ENCODE measurements at places on chromosomes 7 and 10.

- no peak for DNase-seq
Measured at GRCh38 chr10:20418286-20418685, 478.8 kb downstream of the NEBL start.

DNA sequence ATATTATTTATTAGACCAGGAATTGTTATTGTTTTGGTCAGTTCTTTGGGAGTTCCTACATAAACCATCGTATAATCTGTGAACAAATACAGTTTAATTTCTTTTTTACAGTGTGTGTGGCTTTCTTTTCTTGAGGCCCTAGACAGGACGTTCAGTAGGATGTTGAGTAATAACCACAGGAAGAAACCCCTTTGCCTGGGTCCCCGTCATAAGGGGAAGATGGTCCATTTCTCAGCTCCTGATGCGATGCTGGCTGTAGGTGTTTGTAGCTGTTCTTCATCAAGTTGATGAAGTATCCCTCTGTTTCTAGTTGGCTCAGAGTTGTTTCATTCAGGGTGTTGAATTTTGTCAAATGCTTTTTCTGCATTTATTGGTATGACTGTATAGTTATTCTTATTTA is 219.7 kb upstream of the ADARB2 start:
- no peak for DNase-seq

- no peak for DNase-seq
Measured at GRCh38 chr10:95276367-95277200, 14.2 kb downstream of the PDLIM1 start.

DNA sequence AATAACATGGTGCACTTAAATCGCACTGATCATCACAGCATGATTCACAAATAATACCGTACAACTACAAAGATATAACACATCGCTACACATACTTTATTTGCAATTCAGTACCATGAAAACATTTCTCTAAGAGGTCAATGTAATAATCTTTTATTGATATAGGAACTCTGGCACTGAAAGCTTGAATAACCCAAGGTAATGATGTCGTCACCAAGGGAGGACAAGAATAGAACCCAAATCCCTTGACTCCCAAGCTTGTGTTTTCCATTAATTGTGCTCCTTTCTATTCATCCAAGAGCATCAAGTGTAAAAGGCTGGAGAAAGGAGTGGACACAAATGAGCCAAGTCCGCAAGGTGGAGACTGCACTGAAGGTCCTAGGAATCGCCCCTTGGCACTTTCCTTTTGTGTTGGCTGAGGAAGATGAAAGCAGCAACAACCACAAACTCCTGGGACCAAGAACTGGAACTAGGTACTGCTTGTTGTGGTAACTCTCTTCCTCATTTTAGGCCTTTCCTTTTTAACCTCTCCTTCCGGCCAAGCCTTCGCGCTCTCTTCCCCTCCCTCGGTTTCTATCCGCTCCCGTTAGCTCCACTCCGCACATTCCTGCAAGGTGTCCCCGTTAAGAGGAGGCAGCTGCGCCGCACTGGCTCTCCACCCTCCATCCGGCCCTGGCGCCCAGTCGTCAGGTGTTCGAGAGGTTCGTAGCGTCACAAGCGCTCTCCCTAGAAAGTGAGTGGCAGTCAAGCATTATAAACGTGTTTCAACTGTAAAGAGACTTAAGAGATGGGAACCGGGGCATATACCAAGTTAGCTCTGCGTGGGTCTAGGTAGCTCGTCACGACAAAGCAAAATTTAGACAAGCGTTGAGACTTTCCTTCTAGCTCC is 1.0 kb upstream of the CBLL1 start:
- peak; percentile 91 for DNase-seq

DNA sequence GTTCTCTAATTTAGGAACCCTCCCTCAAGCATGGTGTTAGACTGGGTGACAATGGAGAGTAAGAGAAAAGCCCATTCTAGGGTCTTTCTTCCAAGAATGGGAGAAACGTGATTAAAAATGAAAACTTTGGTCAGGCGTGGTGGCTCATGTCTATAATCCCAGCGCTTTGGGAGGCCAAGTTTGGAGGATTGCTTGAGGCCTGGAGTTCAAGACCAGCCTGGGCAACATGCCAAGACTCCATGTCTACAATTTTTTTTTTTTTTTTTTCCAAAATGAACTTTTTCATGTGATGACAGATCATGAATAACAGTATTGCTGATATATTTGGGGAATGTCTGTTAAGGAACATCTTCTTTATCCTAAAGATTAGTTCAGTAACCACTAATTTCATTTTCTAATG is 194.6 kb downstream of the MLLT10 start:
- no peak for DNase-seq

DNA sequence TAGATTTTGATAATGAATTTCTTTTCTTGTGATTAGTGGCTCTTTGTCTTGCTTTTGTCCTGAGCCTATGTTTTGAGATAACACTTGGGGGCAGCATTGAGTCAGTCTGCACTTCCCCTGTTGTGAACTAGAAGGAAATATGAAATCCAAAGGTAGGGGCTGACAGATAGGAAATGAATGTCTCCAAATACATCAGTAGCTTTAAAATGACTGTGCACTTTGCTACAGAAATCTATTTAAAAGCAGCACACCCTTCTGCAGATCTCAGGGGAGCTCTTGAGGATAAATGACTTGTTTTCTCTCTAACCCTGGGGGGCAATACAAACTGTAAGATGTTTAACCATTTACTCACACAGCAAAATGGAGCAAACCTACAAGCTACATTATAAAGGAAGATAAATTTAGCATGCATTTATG is 176.0 kb upstream of the MYO3A start:
- peak; percentile 76 for DNase-seq

- DNase-seq, result no peak
Measured at GRCh38 chr7:99248391-99249095, 24.1 kb upstream of the MYH16 start.

DNA sequence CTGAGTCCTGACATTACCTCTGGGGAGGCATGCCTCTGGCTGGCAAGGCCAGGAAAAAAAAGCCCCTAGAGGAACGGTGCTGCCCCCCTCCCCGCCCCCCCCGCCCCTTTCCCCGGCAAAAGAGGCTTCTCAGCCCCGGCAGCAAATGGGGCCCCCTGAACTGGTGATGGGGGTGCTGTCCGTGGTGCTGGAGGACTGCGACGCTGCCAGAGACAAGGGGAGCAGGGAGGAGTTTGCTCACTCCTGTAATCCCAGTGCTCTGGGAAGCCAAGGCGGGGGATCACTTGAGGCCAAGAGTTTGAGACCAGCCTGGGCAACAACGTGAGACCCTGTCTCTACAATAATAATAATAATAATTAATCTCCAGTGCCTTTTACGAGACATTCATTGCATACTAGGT is 23.7 kb downstream of the SRRM3 start:
- peak; percentile 93 for DNase-seq

DNA sequence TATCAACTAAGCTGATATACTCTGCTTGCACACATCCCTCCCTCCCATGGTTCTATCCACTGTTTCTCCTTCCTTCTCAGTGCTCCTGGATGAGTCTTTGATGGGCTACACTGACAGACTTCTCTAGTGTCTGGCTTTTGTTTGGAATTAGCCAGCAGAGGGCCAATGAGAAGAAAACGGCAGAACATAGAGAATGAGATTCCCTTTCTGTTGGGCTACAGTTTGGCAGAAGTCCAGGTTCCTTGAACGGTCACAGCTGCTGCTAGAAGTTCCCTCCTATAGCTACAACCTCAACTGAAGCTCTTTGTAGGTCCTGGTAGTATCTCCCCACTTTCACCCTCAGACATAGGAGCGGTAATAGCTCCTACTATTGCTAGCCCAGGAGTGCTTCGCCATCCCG is 251.1 kb upstream of the LRRN3 start:
- peak; percentile 55 for DNase-seq

DNA sequence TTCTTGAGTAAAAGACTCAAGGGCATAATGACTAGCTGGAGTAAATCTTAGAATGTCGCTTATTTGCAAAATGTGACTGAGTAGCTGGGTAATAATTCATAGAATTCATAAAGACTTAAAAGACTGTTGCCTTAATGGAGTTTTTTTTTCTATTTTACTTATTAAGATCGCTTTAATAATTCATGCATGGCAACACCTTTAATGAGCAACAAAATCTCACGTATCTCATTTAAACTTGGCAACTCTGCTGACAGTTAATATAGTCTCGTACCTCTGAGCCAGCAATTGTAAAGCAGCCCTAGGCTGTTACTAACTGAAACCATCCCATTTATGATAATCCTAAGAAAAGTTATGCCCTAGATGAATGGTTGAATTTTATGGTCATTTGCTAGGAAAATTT is 87.8 kb upstream of the SLC26A5 start:
- no peak for DNase-seq

DNA sequence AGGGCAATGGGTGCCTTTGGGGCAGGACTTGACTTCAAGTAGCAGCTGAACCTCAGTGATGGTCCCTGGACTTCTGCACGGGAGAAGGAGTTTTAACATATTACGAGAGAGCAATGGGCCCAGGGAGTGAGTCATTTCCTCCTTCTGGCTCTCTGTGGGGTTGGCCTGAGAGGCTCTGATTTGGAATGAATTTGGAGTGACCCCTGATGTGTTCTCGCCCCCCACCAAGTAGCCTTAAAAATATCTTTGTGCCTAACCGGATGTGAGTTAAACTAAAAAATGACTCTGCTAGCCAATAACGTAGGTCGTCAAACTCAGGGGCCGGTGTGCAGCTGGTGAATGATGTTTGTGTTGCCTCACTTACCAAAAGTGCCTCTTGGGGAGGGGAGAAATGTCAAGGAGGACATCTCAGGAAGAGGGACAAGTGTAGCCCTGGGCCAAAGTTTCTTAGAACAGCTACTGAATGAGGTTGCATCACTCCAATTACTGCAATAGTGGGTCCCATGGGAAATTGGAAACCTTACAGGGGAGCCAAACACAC is 656.6 kb downstream of the INHBA start:
- DNase-seq, result no peak
